NCI-H1694 treated with DMSO at 0.1 percent for 48 hours (cell line): ENCODE measurements at places on chromosomes 13 and 19.

DNA sequence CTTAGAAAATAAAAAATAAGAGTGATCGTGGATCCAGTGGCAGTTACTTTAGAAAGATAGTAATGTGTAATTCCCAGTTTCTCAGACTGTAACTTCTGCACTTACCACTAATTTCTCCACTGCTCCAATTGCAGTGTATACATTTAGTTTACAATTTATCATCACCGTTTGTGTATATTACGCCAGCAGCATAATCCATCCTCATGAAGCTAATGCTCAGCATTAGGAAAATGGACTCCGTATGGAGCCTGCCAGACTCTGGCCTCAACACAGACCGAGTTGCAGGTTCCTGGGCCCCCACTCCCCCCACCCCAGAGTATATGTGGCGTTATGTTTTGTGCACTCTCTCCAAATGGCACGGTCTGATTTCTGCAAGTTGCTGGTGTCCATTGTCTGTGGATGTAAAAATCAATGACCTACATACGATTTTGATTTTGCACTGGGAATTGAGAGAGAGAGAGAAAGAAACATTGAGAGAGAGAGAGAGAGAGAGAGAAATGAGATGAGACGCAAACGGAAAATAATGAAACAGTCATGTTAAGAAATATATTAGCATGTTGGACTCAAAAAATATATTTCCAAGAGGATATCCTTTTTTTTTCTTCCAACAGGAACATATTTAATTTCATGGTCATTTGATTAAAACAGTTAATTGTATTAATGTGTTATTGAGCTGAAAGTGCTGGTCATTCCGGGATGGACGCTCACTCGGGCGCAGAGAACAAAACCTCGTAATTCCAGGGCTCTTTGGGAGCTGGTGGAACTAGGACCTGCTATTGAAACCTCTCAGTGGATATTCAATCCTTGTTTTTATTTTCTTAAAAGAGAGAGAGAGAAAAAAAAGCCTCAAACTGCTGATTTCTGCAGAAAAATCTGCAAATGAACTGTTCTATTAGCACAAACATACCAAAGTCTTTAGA is 278.8 kb downstream of the TSHZ3 start:
- no peak for DNase-seq

DNA sequence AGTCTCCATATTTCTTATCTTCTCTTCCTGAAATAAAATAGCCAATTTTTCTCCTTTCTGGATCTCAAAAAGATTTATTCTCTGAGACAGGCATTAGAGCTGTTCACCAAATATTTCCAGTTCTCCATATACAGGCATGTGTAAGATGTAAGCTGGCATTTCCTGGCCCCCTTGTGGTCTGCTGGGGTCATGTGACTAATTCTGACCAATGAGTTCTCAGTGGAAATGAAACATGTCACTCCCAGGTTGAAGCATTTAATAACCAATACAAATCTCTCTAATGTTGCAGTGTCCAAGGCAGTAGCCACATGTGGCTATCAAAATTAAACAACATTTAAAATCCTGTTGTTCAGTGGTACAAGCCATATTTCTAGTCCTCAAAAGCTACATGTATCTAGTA is 14.8 kb upstream of the CACNA1A start:
- DNase-seq: no peak

DNA sequence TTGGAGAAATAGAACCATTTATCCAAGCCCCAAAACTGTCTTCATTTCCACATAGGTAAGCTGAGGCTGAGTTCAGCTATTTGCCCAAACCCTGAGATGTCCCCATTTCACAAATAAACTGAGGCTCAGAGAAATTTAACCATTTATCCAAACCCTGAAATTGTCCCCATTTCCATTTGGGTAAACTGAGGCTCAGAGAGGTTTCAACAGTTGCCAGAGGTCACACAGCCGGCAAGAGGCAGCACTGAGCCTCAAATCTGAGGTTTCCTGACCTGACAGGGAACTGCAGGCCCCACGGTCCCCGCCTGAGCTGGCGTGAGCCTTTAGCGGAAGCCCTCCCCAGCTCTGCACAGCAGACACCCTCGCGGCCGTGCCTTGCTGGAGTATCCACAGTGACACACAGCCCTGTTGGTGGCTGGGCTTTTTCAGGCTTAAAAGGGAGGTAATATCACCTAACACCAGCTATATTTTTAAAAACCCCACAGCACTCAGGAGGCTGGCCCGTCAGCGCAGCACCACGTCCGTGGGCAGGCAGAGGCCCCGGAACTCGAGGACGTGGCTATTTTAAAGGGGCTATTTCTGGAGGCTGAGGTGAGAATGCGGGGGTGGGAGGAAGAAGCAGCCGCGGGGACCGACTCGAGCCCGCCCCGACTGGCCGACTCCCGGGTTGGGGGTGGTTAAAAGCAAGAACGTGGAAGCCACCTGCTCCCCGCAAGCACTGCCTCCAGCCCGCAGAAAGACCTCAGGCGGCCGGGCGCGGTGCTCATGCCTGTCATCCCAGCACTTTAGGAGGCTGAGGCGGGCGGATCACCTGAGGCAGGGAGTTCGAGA is 18.5 kb downstream of the PTPRS start:
- no peak for DNase-seq

- DNase-seq: no peak
Observed at GRCh38 chr19:2495130-2495641, 19.3 kb downstream of the GADD45B start.

DNA sequence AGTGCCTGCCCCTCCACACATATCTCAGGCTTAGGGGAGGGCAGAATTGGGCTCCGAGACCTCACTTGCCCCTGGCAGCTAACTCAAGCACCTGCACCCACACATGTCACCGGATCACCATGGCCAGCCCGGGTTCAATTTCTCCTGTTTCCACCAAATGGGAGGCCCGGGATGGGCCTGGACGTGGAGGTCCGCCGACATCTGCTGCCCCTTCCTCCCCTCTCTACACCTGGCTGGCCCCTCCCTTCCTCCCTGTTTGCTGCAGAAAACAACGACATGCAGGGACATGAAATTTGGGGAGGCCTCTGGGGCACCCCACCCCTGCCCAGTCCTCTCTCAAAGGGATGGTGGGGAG is 1.3 kb downstream of the PRKD2 start:
- no peak for DNase-seq

DNA sequence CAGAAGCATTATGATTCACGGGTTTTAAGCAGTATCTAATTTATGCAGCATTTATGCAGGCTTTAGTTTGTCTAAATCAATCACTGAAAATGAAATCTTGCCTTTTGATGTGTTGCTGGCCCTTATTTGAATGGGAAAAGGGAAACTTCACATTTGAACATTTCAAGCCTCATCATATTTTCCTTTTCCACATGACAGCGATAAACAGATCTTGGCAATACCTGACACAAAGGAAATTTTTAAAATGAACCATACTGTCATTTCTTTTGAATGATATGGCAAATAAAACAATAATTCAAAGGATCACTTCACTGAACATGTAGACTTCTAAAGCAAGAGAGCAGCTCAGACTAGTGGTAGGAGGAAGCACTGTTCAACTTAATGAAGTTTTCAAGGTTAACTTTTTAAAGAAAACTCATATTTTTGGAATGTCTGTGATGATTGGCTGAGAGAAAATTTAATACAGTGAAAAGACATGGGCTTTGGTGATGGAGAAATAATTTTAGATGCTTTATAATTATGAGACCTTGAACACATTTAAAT is 198.1 kb downstream of the OXGR1 start:
- DNase-seq: no peak

DNA sequence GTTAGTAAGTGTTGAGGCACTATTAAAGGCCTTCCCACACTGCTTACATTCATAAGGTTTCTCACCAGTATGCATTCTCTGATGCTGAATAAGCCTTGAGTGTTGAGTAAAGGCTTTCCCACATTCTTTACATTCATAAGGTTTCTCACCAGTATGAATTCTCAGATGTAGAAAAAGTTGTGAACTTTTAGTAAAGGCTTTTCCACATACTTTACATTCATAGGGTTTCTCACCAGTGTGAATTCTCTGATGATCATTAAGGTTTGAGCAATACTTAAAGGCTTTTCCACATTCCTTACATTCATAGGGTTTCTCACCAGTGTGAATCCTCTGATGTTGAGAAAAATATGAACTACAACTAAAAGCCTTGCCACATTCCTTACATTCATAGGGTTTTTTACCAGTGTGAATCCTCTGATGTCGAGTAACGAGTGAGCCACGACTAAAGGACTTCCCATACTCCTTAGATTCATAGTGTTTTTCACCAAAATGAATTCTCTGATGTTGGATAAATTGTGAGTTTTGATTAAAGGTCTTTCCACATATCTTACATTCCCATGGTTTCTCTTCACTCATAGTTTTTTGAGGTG is 24.2 kb downstream of the ZNF829 start:
- no peak for DNase-seq

DNA sequence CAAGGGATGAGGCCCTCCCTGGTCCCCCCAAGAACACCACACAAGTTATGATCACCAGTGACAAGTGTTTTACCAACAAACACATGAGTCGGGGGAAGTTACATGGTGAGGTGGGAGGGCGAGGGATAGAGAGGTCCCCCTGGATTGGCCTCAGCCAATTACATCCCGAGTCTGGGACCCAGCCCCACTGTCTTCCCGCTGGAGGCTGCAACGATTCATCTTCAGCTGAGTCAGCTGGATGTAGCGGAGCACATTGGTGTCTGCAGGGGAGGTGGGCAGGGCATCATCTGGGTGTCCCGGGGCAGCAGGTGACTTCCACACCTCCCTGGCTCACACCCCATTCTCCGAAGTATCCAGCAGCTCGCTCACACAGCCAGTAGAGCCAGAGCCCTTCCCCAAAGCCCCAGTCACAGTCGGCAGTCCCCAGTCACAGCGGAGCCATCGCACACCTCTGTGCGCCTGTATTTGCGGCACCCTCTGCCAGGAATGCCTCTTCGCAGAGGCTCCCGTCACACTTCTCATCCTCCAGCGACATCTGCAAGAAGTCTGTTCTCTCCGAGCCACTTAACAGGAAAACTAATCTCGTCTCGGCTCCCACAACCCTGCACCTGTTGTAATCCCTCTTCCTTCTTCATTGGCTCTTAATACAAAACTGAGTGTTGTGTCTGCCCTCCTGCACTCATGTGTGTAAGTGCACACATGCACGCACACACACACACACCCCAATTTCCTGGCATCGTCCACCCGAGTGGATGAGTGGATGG is 2.0 kb downstream of the TTC9B start:
- no peak for DNase-seq

DNA sequence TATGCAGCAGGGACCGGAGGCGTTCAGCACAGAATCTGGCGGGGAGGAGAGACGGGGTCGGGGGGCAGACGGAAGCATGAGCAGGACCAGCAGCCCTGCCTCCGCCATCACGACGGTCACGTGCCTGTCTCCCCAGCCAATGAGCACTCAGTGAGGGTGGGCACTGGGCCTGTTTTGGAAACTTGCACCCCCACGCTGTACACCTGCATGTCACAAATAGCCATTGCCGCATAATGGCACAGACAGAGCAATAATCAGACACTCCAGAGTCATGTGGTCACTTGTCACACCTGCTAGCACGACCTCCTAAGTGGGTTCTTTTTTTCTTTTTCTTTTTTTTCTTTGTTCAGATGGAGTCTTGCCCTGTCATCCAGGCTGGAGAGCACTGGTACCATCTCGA is 8.8 kb downstream of the ERCC2 start:
- DNase-seq: no peak

GRCh38 chr13:24863748-24864540 is 100.0 kb downstream of the RNF17 start:
- DNase-seq: no peak

- no peak for DNase-seq
Observed at GRCh38 chr13:87903553-87903952, 232.4 kb downstream of the SLITRK5 start.

DNA sequence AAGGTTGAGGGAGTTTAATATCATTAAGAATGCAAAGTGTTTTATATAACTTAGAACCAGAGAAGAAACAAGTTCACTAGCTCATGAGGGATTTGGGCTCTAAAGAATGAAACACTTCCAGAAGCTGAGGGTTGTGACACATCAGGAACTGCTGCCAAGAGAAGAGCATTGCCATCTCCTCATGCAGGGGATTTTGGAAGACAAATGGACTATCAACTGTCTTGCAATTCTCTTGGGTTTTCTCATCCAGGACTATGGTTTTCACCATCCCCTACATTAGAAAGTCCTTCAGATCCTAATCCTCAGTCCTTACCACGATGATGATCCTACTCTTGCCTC is 59.7 kb upstream of the KL start:
- no peak for DNase-seq

GRCh38 chr19:459724-460511 is 915 bp downstream of the SHC2 start:
- DNase-seq: no peak
